Kidney glomerular epithelial cell (primary cell): ENCODE measurements at places on chromosomes 5 and 9.
A peak's percentile ranks its signal among the peaks of the same experiment; 100 is the strongest.

DNA sequence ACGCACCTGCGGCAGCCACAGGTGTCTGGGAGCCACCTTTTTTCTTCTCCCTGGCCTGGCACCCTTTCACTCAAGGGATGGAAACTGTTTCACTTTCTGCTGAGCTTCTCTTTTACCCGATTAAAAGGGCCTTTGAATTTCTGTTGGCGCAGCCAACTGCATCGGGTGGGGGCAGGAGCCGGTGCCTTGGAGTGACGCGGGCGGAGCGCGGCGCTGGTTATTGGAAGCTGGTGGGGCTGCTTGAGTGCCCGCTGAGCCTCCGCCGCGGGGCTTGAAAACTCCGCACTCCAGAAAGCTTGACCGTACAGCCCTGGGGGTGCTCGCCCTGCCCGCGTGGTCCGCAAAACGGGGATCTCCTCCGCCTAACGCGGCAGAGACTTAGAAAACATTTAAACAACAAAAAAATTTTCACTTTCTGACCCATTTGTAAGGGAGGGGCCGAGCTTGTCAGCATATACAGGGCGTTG is 52.0 kb upstream of the TJP2 start:
- peak; percentile 43 for DNase-seq

DNA sequence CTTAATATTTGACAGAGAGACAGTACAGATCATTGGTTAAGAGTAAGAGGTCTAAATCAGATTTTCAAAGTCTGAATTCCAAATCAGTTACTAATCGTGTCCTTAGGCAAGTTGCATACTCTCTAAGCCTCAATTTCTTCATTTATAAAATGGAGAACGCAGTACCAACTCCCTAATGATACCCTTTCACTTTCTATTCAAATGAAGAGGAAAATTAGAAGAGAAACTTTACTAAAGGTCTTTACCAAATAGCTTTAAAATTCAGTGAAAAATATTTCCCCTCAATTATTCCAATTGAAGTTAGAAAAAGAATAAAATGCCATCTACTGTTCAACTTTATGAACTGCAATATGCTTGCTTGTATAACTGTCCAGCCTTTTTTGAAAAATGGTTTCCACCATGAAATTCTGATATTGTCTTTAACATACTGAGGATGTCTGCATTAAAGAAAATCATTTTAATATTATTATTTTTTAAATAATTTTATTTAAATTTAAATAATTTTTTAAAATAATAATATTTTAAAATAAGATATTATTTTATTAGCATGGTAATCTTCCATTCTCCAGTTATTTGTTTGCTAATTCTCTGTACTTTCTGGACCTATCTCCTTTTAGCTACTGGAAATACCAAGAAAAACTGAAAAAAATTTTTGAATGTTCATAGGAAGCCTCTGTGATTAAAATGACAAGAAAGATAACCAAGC is 36.0 kb downstream of the POC5 start:
- DNase-seq, result peak; percentile 90

DNA sequence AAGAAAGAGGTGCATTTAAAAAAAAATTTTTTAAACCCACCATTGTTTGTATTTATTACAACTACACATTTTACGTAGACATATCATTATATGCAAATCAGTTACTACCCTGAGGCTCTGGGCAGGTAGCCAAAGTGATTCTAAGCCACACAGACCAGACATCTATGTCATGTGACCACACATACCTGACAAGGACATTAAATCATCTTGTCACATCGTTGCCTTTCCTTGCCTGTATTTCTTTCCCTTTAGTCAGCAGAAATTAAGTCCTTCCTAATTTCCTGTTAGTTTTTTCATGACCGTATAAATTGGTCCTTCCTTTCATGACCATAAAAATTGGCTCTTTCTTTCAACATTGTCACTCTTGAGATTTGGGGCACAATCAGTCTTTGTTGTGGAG is 134.2 kb upstream of the MARCHF11 start:
- DNase-seq, result no peak

DNA sequence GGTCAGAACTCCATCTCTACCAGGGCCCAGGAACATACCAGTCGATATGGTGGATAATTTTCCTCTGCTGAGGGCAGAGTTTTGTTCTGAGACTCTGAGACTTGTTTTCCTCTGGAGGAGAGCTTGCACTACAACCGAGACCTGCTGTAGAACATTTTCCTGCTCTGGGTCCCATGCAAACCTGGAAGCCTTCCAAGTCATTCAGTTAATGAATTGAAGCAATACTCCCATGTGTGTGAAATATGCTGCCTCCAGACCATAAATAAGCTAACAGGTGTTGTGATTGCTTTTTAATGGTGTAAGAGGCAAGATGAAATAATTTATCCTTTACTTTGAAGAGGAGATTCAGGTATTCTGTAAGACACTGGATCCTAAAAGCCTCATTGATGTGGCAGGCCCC is 372.8 kb downstream of the TMEM167A start:
- DNase-seq, result no peak

DNA sequence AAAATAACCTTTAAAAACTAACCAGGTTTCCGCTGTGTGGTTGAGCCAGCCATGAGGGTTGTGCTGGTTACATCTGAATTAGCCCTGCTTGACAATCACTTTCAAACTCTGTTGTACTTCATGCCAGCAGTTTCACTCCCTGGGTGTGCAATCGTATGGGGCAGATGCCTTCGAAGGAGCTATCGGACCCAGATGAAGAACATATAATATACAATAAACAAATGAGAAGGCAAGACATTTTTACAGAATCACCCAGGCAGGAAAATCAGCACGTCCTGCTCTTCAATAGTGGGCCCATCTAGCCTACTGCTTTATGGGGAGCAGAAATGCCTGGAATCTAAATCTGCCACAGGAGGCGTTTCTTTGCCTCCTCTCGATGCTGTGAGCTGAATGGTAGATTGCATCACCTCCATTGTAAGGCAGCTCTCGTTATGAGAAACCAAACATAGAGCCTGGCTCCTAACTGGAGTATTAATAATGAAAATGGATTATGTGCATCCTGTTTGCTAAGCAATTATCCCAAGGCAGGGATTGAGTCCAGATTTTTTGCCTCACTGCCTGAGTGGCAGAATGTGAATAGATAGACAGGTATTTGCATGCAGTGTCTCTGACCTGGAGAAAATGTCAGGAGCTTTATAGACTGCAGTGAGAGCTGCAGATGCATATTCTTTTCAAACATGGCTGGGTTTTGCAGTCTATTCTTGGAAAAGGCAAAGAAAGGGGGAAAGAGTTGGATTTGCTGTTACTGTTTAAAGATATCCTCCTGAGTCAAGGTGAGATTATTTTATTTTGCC is 143.3 kb upstream of the SMARCA2 start:
- no peak for DNase-seq

GRCh38 chr9:3342159-3342777 is 183.5 kb downstream of the RFX3 start:
- DNase-seq, result no peak

DNA sequence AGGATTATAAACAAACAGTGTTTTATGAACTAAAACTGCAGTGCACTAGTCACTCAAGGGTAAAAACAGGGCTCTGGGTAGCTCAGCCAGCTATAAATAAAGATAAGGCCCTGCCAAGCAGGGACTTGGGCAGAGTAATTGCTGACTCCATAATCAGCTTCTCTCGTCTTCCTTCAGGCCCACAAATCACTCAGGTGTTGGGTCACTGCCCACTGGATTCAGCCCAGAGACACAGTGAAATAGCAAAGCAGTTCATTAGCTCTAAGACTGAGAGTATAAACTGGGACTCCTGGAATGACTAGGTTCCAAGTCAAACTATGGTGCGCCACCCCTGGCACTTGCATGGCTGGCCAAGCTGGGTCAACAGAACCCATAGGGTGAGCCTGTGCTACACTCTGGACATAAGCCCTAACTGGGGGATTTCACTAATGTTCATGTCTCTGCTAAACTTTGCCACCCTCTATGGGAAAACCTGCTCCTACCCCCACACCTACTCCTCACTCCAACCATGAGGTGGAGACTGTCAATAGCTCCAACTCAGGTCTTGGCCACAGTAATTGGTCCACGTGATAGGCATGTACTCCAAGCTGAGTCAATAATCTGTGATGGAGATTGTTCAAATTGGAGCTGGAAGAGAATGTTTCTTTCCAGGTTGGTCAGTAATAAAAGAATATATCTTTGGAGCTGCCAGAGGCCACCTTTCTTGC is 158.5 kb downstream of the SLIT3 start:
- peak; percentile 88 for DNase-seq

GRCh38 chr5:9733486-9733885 is 103.3 kb upstream of the TAS2R1 start:
- no peak for DNase-seq

DNA sequence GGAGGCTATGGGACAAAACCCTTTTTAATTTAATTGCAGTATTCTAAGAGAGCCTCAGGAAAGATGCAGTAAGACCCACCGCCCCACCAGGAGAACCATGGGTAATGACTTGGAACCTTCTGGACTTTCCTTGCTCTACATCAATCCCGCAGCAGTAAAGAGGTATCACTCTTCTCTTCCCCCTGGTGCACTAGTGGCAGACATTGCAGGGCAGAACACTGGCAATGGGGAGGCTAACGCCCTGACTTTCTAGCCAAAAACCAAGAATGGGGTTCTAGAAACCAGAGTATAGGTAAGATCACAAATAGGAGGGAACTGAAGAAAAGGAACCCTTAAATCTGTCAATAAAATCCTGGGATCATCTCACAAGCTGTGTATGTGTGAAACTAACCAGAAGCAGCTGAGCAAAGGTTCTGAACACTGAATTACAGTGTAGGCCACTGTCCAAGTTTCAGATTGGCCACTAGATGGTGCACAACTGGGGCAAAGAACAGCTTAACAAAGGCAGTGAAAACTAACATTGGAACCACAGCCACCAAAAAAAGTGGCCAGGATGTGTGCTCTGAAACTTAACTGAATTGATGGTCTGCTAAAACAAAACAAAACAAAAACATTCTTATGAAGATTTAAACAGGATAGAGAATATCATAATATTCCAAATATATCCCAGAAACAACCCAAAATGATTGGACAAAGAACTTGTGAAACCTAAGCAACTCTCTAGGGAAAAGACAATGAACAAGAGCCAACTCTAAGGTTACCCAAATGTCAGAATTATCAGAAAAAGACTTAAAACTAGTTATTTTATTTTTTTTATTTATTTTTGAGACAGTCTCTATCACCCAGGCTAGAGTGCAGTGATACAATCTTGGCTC is 6.6 kb upstream of the FAM151B start:
- peak; percentile 35 for DNase-seq

GRCh38 chr5:121445511-121445910 is 406.2 kb upstream of the FTMT start:
- DNase-seq, result no peak
